Sciatic nerve (tissue), 2 donors: ENCODE measurements at places on chromosomes 5 and 9.

DNA sequence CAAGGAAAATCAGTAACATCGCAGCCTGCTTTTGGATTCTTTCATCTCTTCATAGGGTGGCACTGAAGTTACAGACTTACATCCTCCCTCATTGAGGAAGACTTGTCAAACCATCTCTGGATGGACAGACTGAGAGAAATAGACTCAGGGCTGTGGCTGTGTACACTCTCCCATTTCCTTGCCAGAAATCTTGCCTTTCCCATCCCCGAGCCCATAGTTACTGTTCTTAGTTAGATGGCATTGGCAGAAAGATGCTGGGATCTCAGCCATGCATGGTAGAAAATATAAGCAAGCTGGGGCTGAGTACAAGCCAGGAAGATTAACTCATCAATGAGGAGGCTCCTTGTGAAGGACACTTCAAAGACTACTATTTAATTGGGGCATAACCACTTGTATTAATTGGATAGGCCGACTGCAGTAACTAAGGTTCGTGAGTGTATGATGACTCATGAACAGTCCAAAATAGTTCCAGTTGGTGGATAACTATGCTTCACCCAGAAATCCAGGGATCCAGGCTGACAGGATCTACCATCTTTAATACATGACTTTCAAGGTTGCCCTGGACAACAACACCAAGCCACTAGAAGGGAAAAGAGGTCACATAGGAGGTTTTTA, 137.9 kb downstream of the TMEM38B start:
- no peak for DNase-seq

GRCh38 chr5:172901788-172902496, 57.3 kb upstream of the RPL26L1 start:
- no peak for DNase-seq

DNA sequence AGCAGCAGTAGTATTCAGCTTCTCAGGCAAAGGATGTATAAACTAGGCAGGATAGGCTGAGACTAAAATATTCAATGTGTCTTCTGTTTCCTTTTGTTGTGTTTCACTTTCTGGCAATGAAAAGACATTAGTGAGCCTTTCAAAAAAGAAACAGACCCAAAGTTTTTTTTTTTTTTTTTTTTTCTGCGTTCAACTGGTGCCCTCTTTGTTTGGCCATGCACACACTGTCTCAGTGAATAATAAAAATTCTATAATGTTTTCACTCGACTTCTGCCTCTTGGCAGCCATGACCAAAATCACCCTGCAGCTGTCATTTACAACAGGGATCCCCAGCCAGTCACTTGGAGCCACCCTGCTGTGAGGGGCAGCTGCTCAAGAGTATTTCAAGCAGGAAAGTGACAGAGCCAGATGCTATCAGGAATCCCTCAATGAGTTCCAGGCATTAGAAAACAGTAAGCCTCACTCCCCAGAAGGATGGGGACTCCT, 44.0 kb upstream of the MAN2A1 start:
- no peak for DNase-seq

DNA sequence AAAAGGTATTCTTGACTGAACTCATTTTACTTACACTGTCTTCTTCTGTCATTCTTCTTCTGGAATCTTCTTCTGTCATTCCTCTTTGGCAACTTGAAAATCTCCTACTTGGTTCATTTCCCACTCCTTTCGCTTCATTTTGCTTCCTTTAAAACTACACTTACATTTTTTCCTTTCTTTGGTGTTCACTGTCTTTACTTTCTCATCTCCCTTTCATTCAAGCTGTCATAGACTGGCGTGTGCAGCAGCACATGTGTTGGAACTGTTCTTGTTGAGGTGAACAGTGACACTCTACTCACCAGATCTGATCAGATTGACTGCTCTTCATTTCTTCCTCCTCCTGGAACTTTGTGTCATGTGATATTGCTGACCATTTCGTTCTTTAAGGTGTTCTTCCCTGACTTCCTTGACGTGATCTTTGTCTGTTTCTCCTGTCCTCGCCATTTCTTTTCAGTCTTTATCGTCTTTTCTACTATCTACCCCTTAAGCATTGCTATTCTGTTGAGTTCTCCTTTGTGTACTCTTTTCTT, 6.4 kb downstream of the DNAJC25 start:
- DNase-seq, result no peak

DNA sequence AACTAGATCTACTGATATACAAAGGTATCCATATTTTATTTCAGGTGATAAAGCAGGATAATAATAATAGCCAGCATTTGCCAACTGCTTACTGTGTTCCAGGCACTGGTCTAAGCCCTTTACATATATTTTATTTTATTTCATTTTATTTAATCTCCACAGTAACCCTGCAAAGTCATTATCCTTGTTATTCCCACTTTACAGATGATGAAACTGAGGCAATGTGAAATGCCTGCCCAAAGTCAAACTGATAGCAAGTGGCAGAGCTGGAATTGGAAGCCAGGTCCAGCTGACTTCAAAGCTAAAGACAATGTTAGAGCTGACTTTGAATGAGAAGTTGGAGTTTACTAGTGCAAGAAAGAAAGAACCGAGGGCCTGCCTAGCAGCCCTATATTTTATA, 24.8 kb downstream of the MORN5 start:
- no peak for DNase-seq

DNA sequence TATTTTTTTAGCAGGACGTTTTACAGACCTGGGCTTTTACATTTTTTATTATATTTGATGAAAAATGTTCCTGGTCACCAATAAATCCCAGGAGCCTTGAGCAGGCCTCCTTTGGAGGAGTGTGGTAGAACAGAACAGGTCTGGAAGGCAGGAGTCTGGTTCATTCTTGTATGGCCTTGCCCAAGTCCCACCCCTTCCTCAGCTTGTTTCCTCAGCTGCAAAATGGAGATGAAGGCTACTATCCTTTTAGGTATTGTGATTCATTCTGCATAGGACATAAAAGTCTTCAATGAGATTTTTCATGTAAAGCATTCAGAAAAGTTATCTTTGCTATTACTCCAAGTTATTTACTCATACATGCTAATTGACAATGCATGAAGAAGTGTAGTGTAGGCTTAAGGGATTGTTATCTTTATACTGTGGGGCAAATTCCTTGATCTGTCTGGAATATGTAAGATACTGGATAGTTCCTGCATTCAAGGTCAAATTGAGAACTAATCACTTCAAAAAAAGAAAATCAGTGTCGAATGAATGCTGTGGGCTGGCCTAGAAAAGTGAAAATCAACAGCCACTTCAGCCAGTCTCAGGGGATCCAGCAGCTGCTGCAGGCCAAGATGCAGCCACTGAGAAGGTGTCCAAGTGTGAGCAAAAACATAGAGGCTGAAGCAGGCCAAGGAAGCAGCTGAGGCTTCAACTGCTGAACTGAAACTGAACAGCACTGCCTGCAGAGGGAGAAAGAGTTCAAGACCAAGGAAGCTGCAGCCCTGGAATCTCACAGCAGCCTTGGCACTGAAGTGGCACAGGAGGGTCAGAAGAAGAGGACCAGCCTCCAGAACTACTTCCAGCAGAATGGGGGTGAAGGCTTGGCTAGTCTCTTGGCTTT, 15.5 kb upstream of the SLC36A3 start:
- no peak for DNase-seq

DNA sequence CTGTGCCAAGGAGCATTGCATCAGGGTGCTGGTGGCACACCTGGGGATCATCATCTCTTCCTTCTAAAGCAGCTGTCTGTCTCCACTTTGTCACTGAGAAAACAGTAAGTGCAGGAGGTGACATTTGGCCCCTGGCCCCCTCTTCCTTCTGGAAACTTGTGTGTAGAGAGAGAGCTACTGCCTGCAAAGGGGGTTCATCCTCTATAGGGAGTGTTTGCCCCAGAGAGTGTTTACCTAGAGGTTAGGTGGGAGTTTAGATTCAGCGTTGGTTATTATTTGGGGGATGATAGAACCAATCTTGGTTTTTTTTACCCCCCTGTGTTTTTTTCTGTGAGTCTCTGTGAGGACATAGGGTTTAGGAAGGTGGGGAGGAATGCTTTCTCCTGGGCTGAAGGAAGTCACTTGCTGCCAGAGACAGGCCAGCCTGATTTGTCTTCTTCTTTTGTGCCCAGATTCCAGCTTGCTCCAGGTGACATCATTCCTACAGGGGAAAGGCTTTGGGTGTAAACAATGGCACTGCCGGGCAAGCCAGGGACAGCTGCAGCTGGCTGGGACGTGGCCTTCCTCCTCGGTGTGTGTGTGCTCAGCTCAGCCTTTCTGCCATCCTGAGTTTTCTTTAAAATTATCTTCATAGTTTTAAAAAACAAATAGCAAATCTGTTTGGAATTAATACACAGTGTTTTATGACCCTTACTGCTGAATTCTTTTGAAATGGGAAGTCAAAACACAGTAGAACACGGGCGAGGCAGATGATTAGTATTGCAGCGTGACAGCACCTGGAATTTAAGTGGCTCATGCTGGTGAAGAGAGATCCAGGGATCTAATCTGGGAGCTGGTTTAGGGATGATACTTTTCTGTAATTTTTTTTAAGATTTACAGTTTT, 24.5 kb downstream of the PRRC2B start:
- no peak for DNase-seq

DNA sequence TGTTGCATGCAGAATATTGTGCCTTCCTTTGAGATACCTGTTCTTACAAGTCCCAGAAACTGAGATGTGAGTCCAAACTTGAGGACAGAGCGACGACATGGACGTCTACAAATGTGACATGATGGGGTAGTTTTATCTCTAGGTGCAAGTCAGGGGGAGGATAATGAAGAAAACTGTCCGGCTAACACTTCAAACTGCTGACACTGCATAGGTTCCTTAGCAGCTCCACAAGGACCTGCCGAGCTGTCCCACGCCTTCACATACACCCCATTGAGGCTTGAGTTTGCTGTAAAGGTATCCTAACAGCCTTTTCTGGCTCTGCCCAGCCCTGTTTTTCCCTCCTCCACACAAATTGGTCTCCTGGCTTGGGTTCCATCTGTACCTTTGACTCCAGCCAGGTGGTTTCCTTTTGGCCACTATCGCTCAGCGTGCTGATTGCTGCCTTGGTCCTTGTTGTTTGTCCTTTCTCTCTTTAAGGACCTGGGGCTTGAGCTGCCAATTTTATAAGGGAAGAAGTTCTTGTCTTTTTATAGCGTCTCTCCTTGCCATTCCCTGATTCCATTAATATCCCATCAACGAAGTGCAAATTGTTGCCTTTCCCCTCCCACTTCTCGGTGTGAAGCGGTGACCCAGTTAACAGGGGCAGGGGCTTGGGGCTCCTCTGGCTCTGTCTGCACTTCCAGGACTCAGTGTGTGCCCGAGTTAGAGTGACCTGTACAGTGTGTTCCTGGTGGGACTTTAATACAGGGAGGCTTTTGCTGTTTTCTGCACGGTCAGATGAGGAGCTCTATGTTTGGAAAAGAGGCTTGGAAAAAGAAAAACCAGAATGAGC, 100.3 kb downstream of the PCSK1 start:
- no peak for DNase-seq

GRCh38 chr5:153515301-153515700, 24.8 kb downstream of the GRIA1 start:
- no peak for DNase-seq

GRCh38 chr5:149886060-149886459, 58.5 kb downstream of the PDE6A start:
- no peak for DNase-seq

DNA sequence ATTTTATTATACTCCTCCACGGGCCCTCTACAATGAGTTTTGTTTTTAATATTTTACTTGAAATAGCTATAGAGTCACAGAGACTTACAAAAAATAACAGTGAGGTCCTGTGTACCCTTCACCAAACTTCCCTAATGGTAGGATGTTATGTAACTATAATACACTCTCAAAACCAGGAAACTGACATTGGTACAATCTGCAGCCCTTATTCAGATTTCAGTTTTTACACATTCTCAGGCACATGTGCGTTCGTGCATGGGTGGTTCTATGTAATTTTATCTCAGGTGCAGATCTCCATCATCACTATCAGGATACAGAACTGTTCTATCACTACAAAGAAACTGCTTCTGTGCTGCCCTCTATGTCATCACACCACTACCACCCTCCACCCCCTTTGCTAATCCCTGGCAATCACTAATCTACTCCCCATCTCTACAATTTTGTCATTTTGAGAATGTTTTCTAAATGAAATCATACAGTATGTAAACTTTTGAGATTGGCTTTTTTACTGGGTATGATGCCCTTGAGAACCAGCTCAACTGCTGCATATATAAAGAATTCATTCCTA, 16.4 kb downstream of the RAB14 start:
- no peak for DNase-seq

GRCh38 chr9:99262949-99263418, 40.9 kb downstream of the SEC61B start:
- no peak for DNase-seq

GRCh38 chr5:40474250-40474649, 205.5 kb upstream of the PTGER4 start:
- no peak for DNase-seq

DNA sequence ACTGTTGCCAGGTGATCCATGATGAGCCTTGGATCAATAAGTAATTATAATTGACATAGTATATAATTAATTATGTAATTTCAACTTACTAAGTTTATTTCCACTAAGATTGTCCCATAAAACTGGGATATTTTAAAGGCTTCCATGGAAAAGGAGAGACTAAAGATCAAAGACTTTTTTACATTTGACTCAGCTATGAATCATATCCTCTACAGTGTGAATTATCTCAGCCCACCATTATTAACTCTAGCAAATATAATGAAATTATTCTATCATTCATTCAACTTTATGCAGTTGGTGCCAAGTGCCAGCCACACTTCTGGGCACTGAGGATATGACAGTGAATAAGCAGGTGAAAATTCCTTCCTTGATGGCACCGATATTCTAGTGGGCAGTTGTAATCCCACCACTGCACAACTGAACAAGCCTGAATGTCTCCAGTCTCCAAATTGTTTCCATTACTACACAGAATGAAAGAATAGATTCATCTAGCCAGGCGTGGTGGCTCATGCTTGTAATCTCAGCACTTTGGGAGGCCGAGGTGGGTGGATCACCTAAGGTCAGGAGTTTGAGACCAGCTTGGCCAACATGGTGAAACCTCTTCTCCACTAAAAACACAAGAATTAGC, 21.9 kb upstream of the TXN start:
- no peak for DNase-seq

DNA sequence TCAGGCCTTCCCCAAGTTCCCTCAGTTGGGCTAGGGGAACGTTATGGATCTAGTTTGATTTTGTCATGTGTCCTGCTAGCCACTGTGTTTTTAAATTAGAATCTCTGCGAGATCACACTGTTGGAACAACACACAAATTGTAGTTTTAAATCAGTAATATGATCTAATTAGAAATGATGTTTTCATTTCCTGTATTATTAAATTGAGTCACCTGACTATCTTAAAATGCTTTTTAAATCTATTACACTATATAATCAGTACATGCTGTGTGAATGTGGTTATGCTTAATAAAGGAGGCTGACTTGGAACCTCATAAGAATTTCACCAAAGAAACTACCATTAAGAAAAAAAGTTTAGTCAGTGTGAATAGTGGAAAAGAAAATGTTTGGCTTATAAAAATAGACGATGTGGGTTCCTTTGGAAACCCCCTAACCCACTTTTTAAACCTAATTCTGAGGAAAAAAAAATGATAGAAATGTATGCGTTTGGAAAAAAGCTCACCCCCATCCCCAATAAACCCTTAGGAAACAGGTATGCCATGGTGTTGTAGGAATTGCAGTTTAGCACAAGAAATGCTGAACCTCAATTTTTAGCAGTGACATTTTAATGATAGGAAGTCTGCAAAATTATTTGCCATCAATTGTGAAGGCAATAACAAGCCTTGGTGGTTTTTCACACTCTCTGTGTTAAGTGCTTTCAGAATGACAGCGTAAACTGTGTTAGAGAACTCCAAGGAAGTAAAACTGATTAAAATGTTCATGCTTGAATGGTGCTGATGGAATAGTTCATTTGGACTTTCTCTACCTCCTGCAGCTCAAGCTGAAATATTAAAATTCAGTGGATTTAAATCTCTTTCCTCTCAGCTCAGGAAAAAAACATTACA, 59.0 kb downstream of the TLE4 start:
- DNase-seq, result no peak
